ENCODE measurements at places on chromosomes 6 and 20. TPM values are rescaled to one million over a fixed set of nuclear protein-coding genes. Genes with fewer than 3 reads are reported as not detected.

Gene IP6K3
- not detected for total RNA-seq

Gene OR2H2
- not detected for total RNA-seq

Gene CTSZ
- total RNA-seq = 45.0 TPM

Gene ADGRG6
- total RNA-seq = not detected

Gene FERMT1
- total RNA-seq = not detected

Gene HSPA12B
- total RNA-seq = 0.08 TPM

Gene HLA-DPB1
- 95.6 TPM for total RNA-seq

Gene SIRPD
- total RNA-seq = not detected

Gene TNXB
- total RNA-seq = 6.4 TPM

Gene TMEM217
- total RNA-seq = 2.1 TPM

Gene PRL
- total RNA-seq = not detected

Gene DEFB124
- total RNA-seq = not detected

Gene GATA5
- total RNA-seq = not detected

Gene FLRT3
- not detected for total RNA-seq

Gene EPPIN
- not detected for total RNA-seq

Gene CCM2L
- total RNA-seq = not detected

Gene CENPW
- total RNA-seq = 54.3 TPM

Gene CLIC5
- 8.4 TPM for total RNA-seq

Gene CST4
- total RNA-seq = not detected

Gene CALHM6
- total RNA-seq = 13.1 TPM

Gene SMLR1
- total RNA-seq = not detected

Gene SHLD1
- 9.4 TPM for total RNA-seq

Gene PSMA7
- total RNA-seq = 243 TPM

Gene HCK
- 0.10 TPM for total RNA-seq

Gene NMBR
- not detected for total RNA-seq

Gene BNIP5
- total RNA-seq = not detected

Gene CNR1
- not detected for total RNA-seq

Gene MYLK4
- 0.15 TPM for total RNA-seq

Gene TTLL9
- not detected for total RNA-seq

Gene FAM50B
- total RNA-seq = 14.4 TPM

Gene CRISP3
- not detected for total RNA-seq

Measured in activated CD4-positive, alpha-beta memory T cell treated with anti-CD3 and anti-CD28 coated beads, Interleukin-2, amount 10 ng/mL, durations not matched to agents 7 days and 5 days (primary cell).